ENCODE measurements at places on chromosomes 2 and 18.

DNA sequence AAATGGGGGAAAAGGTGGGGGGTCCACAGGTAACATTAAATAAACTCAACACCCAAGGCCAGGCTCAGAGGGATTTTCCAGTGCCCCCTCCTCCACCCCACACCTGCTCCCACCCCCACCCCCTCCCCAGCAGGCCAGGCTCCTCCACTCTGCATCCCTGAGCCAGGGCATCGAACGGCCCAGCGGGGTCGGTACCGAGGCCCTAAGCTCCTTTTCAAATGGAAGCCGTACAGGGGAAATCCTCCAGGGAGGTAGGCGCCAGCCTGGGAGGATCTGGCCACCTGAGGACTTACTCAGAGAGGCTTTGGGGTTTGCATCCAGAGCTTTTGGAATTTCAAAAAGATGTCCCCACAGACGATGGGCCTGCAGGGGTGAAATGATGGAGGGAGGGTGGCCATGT lies 46.5 kb downstream of the ZFP36L2 start:
- no peak for DNase-seq

DNA sequence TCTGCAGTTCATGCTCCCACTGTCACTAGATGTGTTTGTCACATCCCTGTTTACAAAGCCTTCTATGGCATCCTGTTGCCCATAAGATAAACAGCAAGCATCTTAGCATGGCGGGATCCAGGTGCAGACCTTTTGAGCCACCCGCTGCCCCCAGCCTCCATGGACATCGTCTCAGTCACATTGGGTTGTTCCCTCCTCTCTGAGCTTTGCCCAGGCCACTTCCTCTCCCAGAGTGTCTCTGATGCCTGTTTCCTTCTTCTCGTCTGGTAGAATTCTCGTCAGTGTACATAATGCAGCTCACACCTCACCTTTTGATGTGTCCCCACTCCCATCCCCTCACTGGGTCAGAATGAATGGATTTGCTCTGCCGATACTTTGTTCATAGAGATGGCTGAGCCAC lies 239.0 kb upstream of the APCDD1 start:
- DNase-seq, result no peak

DNA sequence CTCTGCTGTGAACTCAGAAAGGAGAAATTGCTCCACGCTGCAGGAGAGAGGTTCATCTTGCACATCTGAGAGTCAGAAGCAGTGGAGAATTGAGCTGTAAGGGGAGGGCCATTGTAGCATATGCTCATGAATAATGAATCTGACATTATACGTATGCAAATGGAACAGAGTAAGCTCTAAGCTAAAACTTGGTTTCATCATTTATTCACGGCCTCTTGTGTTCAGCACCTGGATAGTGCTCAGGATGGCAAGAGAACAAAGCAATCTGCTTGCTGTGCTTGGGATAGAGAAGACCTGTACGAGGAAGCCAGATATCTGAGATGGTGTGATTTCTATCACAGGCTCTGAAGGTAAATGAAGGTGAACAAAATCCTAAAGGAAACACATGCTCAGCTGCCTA lies 87.9 kb upstream of the GCFC2 start:
- DNase-seq, result no peak

GRCh38 chr2:195044801-195045200 lies 612.2 kb upstream of the SLC39A10 start:
- no peak for DNase-seq

DNA sequence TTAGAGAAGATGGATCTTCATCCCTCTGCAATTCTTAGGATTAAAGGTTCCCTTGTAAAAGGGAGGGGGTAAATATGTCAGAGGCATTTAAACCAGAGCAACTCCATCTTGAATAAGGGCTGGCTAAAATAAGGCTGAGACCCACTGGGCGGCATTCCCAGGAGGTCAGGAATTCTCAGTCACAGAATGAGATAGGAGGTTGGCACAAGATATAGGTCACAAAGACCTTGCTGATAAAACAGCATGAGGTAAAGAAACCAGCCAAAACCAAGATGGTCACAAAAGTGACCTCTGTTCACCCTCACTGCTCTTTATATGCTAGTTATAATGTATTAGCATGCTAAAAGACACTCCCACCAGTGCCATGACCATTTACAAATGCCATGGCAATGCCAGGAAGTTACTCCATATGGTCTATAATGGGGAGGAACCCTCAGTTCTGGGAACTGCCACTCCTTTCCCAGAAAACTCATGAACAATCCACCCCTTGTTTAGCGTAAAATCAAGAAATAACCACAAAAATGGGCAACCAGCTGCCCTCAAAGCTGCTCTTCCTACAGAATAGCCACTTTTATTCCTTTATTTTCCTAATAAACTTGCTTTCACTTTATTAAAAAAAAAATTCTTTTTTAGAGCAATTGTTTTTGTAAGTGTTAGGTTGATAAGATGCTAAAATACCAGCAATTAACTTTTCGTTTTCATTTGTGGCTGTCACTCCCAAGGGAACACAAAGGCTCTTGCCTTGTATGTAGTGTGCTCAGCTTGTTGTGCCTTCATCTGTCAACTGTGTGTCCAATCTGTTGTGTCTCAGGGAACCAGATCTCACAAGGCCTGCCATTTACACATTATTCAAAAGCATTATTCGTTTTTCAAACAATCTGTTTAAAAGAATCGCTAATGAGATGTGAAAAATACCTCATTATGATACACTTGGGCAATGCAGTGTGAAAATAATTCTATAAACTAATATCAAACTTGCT lies 205.2 kb upstream of the RGPD4 start:
- DNase-seq, result no peak

DNA sequence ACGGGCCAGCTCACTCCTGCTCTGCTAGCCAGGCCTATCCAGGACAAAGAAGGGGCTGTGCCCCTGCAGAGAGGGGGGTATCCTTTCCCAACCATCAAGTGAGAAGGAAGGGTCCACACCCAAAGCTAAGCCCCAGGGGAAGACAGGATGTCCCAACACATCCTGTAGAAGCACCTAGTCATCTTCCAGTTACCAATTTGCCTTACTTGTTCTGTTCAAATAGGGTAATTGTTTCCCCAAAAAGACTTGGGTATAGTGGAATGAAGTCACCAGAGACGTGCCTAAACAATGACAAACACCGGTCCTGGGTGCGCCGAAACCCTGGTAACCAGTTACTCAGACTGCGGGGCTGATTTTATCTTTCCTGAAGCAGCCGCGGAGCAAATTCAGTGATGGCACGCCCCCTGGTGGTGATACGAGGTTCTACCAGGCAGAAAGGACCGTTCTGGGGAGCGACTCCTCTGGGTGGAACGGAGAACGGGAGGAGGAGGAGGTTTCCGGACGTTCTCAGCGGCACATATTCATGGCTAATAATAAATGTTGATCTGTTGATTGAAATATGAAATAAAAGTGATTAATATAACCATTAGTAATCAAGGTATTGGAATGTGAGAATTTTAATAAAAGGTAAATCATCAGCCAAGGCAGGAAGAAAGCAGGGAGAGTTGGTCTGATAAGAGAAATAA lies 109.3 kb upstream of the STON1 start:
- peak; percentile 84 for DNase-seq

- no peak for DNase-seq
These were observed 47.8 kb upstream of the CAVIN2 start for GRCh38 chr2:191894681-191895147.

GRCh38 chr2:232886176-232886575 lies 16.1 kb downstream of the SNORC start:
- DNase-seq, result no peak

DNA sequence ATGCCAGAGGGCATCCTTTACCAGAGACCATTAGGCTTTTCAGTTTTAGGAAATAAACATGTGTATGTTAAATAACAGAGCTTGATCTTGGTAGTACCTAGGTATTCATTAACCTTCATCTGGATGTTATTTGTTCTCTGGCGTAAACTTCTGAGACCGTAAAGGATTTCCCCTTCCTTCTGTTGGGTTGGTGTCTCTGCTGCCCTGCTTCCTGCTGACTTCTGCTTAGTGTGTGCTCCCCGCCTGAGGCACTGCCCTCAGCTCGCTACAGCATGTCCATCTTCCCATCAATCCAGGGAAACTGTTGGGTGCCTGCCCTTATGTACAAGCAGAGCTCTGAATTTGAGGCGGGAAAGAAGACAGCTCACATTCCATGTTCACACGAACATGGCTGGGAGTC lies 177.9 kb downstream of the TPGS2 start:
- DNase-seq, result no peak

DNA sequence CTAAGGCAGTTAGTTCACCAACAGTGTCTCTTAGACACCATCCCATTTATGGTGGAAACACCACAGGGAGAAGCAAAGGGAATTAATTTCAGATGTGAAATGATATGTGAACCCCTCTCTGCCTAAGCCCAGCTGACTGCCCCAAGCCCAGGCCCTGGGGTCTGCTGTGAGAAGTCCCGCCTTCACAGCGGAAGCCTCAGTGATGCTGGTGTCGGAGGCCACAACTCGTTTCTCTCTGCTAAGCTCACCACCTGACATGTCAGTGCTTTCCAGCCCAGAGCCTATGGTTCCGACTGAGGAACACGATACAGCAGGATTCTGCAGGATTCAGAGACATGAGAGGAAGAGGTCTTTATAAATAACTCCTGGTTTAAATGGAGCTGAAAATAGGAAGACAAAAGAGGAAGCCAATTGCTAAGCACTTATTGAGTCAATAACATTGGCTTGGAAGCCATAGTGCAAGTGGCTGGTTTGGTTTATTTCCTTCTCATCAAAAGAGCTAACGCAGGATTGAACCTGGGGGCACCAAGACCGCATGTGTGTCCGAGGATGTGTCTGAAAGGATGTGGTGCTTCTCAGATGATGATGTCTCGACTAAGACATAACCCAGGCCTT lies 21.9 kb upstream of the LOXHD1 start:
- no peak for DNase-seq

DNA sequence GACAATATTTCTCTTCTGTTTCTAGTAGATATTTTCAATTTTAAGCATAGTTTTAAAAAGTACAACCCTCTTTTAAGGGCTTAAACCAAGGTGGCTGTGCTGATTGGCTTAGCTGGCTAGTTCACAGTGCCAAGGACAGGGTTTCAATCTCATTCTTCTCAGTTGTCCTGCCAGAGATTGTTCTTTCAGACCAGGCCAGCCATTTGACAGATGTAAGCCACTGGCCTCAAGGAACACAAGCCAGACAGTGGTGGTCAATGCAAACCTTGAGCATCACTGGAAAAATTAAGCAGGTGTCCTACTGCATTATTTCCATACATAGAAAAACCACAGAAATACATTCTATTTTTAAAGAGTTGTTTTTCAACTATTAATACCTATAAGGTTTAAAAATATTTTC lies 5.9 kb downstream of the RNF103 start:
- no peak for DNase-seq

- no peak for DNase-seq
These were observed 42.9 kb upstream of the KLHL29 start for GRCh38 chr2:23342075-23342474.

- DNase-seq, result no peak
These were observed 21.5 kb downstream of the SH2D6 start for GRCh38 chr2:85439986-85440385.

GRCh38 chr2:61950571-61951315 lies 45.3 kb downstream of the COMMD1 start:
- no peak for DNase-seq

DNA sequence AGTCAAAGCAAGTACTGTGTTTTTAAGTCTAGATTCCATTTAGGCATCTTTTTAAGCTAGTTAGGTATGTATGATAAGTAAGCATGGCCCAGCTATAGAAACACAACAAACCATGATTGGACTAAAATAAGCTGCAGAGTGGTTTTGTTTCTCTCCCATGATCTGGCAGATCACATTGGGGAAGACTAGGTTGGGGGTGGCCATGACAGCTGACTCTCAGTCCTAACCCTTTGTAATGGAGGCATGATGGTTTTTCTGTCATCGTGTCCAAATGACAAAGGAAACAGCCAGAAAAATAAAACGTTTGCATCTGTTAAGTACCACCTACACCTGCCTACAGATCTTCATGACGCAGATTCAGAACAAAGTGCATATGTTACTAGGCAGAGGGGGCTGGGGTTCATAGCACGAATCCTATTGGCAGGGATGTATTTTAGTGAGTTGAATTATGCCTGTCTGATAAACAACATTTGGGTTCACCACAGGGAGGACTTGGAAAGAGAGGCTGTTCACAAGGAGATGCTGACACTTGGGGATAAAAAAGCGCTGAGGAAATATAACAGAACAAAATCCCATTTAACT lies 33.8 kb upstream of the GALNT5 start:
- no peak for DNase-seq

- DNase-seq, result peak; percentile 66
These were observed 209.9 kb downstream of the TFCP2L1 start for GRCh38 chr2:121075006-121075551.

- no peak for DNase-seq
These were observed 96.5 kb upstream of the HS6ST1 start for GRCh38 chr2:128414946-128415778.

- no peak for DNase-seq
These were observed 425.8 kb upstream of the KCNH7 start for GRCh38 chr2:163264341-163264740.

DNA sequence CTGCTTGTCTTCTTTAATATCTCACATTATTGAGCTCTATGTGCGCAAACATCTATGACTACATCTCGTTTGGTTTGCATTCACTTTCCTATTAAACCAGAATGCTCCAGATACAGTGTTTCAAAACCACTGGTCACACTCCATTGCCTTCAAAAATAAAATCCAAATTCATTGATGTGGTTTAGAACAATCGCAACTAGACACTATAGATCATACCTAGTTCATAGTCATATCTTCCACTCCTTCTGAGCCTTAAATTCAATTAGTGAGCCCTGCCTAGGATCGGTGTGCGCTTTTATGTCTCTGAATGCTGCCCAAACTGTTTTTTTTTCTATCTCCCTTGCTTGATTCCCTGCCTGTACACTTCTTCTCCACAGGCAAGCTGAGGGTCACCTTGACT lies 238.5 kb upstream of the RGPD4 start:
- peak; percentile 20 for DNase-seq

DNA sequence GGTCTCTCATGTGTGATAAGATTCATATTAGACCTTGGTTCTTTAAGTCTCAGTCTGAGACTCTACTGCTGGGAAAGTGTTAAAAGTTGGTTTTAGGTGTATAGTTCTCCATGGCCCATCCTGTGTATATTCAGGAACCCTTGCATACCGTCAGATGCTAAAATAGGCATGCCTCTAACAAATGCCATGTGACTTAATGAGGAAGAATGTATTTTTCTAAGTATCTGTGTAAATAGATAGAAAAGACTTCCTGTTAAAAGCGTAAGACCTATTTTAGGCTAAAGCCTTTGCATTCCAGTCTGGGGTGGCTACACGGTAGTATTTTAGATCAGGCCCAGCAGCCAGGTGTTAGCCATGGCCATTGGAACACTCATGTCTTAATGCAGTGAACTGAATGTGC lies 73.3 kb downstream of the RHBDD1 start:
- DNase-seq, result no peak

DNA sequence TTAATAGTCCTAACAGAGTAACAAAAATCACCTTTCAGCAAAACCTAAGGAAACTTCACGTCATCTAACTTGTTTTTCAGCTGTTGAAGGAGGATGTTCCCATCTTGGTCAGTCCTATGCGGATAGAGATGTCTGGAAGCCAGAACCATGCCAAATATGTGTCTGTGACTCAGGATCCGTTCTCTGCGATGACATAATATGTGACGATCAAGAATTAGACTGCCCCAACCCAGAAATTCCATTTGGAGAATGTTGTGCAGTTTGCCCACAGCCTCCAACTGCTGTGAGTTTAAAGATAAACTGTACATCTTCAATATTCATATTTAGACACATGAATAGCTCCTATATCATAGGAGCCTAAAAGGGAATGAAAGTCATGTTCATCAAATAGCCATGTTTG lies 10.5 kb downstream of the COL3A1 start:
- DNase-seq, result no peak

GRCh38 chr2:70201225-70201768 lies 10.5 kb upstream of the C2orf42 start:
- no peak for DNase-seq

All from NCI-H345 (cell line).